Heart right ventricle (tissue), 16 donors: ENCODE measurements at places on chromosomes 12 and 14.
A peak's percentile ranks its signal among the peaks of the same experiment; 100 is the strongest.

- DNase-seq, result peak; percentile 24
- peaks cover 79% of the 10 kb centered on the region for H3K27me3 ChIP-seq
- no peaks in the 10 kb centered on the region for H3K4me1 ChIP-seq
- H3K4me3 ChIP-seq, result no peak overlapping the region
Measured at GRCh38 chr12:132407451-132407961, 78.1 kb upstream of the GALNT9 start.

DNA sequence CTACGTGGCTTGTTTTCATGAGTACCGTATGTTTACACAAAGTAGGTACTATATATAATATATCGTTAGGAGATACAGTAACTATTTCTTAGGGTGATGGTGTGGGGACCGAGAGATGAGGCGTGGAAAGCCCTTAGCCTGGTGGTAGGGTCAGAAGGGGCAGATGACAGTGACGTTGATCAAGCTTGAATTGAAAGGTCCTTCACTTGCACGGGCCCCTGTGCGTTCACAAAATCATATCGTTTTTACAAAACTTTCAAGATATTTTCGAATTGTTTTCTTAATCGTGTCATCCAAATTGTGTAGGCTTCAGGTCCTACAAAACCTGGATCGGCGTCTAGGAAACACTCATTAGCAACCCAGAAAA lies 881 bp upstream of the SOS2 start:
- peak overlapping the region; percentile 98 for H3K27ac ChIP-seq
- H3K27me3 ChIP-seq, result no peaks in the 10 kb centered on the region
- peaks cover 42% of the 10 kb centered on the region for H3K4me1 ChIP-seq
- peak overlapping the region; percentile 85 for H3K4me3 ChIP-seq

DNA sequence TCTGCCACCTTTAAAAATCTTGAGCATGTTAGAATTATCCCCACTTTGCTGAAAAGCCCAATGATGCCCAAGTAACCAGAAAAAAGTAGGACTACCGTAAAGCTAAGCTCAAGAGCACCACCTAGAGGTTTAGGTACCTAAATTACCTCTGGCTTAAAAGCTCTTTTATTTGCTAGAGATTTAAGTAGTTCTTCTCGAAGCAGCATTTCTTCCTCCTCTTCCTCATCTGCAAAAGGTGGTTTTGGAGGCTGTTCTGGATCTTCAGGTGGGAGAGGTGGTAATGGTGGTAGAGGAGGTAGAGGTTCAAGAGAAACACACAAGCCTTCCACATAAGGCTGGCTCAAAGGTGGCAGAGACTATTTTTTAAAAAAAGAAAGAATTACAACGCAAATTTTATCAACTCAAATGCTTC lies 26.9 kb downstream of the ZFC3H1 start:
- H3K27me3 ChIP-seq, result no peaks in the 10 kb centered on the region
- peaks cover 4% of the 10 kb centered on the region for H3K36me3 ChIP-seq
- no peak overlapping the region for H3K4me3 ChIP-seq

- no peak overlapping the region for H3K4me3 ChIP-seq
- H3K36me3 ChIP-seq, result peaks cover 27% of the 10 kb centered on the region
- DNase-seq, result no peak
- H3K27ac ChIP-seq, result no peak overlapping the region
Measured at GRCh38 chr14:32733015-32733414, 205.7 kb upstream of the NPAS3 start.
